ENCODE measurements at places on chromosomes 3 and 15.

- no peak for DNase-seq
Measured at GRCh38 chr3:184952671-184953070, 140.7 kb downstream of the VPS8 start.

GRCh38 chr15:64897345-64897985, 14.2 kb upstream of the ANKDD1A start:
- DNase-seq = no peak

DNA sequence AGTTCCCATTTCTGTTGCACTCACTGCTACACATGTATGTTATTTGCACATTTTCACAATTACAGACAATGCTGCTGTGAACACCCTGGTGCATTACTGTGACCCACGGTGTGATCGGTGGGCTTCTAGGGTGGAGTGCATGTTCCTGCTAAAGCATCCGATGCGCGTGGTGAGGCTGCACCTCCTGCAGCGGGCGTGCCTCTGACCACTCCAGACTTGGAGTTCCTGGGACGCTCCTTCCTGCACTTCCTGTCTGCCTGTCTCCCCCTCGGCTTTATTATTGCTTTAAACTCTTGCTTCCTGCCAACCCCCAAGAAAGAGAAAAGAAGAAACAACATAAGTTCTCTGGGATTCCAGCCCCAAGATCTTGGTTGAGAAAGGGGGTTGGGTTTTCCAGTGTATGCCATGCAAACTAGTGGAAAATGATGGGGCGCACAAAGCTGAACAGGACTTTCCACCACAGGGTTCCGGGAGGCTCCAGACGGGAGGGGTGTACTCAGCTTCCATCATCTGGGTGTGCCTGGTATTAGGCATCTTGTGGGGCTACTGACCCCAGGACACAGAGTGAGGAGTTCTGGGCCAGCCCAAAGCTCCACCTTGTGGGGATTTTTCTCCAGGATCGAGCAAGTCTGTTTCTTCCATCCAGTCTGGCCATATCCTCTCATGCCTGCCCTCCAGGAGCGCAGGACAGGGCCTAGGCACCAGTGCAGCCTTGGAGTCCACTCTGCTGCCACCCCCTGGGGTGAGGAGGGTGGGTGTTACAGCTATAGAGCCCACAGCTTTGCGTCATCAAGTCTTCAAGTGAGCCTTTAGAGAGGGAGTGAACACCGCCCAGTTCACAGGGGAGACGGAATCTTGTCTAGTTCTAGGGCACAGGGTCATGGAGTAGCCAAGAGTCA, 11.2 kb downstream of the RPL32 start:
- no peak for DNase-seq

GRCh38 chr3:15099364-15100098, 583 bp upstream of the RBSN start:
- DNase-seq = peak; percentile 16

GRCh38 chr3:105868431-105868741, 426 bp downstream of the CBLB start:
- no peak for DNase-seq

DNA sequence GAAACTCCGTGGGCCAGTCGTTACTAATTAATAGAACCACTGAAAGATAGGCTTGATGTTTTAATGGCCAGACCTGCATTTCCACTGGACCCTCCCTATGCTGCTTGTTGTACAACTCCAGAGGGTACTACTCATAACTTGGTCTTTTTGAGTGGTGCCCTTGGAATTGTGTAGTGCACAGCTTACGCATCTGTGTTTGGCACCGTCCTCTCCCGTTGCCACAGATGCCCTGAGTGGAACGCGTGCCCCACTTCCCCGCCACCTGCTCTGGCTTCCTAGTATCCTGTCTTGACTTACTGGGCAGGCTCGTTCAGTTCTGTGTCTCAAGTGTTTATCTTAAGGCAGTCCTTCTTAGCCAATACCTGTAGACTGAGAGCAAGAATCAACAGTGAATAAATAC, 78.7 kb downstream of the USP13 start:
- DNase-seq = no peak

- DNase-seq = no peak
Measured at GRCh38 chr15:65970937-65971740, 101.8 kb downstream of the RAB11A start.

DNA sequence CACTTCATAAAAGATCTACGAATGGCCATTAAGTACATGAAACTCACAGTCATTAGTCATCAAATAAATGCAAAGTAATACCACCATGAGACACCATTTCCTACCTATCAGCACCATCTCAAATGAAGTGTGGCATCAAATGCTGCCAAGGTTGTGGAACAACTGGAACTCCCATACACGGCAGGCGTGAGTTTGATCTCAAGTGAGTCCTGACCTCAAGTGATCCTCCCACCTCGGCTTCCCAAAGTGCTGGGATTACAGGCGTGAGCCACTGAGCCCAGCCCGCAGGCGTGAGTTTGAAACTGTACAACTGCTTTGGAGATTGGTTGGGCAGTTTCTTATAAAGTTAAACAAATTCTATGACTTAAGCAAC, 28.8 kb upstream of the HDAC11 start:
- DNase-seq = peak; percentile 34

- no peak for DNase-seq
Measured at GRCh38 chr15:64878705-64879104, 33.0 kb upstream of the ANKDD1A start.

GRCh38 chr15:67097930-67098740, 32.7 kb downstream of the SMAD3 start:
- DNase-seq = peak; percentile 66

- no peak for DNase-seq
Measured at GRCh38 chr3:104005815-104006214, 1360.9 kb upstream of the ALCAM start.

GRCh38 chr15:50163719-50164410, 18.1 kb upstream of the SLC27A2 start:
- no peak for DNase-seq

All from CD4-positive, alpha-beta T cell treated with Interleukin-6 for 4 hours (primary cell).